IMR-90 (cell line): ENCODE measurements at places on chromosomes 16 and 17. TPM values are rescaled to one million over a fixed set of nuclear protein-coding genes. Genes with fewer than 3 reads are reported as not detected.

USP22 gene
- 250 and 319 TPM in 2 replicates for total RNA-seq

HOXB2 gene
- total RNA-seq: 2.7 and 3.1 TPM in 2 replicates

DNA sequence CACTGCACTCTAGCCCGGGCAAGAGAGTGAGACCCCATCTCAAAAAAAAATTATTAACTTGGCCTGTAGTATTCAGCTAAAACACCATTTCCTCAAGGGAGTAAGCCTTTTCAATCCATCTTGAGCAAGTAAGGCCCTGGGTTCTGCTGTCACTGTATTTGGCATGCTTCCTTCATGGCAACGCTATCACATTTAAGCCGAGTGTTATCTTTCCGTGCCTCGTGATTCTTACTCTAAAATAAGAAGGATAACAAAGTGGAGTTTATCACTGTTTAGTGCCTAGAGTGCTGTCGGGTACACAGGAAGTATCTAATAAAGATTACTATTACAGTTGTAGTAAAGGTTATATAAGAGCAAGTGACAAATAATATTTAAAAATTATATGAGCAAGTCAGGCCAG, 8.8 kb downstream of the VPS53 start:
- DNase-seq: no peak

DNA sequence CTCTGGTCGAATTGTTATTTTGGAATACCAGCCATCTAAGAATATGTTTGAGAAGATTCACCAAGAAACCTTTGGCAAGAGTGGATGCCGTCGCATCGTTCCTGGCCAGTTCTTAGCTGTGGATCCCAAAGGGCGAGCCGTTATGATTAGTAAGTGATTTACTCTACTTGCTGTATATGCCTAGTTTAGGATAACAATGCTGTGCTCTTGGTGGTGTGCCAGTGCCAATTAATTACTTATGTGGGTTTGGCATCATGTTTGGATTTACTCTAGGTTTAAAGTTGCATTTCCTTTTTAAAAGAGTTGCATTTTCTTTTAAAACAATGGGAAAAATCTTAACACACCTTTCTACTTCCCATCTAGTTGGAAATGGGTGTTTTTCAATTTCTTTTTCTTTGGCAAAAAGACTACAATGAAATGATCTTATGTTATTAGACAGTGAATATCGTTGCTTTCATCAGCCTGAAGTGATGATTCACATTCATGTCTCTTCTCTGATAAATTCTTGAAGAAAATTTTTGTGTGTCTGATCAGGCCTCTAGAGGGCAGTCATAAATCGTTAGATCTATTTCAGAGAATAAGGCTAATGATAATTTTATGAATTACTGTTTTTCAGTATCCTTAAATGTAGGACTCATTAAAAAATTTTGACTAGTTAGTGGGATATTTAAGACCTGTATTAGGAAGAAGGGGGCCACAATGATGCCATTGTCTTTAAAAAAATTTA, 5.6 kb downstream of the SF3B3 start:
- DNase-seq: peak; percentile 79

DNA sequence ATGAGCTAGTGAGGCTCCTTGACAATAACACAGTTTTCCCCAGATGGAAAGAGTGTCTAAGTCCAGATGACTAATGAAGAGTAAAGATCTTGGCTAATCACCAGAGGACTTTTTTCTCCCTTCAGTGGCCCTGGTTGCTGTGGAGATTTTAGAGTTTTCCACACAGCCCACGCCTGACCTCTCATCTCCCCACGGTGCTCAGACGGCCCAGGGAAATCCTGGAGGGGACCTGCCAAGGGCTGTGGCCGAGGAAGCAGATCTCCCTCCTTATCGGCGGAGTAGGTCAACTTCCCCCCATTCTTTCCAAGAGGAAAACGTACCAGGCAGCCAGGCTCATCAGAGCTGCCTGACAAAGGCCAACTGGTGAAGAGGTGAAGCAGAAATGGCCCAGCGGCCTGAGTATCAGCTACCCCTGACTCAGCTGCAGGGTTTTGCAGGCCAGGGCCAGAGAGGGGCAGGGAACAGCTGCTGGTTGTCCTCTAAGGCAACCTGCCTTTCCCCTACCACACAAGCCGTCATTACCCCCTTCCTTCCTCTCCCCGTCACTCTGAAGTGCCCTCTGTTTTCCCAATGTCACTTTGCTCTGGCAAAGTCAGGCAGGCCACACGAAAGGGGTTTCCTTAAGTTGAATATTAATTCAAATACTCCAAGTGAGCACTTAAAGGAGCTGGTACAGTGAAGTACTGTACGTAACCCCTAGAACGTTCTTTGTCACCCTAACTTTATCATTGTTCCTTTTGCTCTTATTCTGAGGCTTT, 140.2 kb upstream of the ADAMTS18 start:
- DNase-seq: no peak

GRCh38 chr17:79296243-79296642, 221.6 kb downstream of the ENGASE start:
- no peak for DNase-seq

- peak; percentile 70 for DNase-seq
Observed at GRCh38 chr17:44779211-44780025, 20.6 kb downstream of the ADAM11 start.

GRCh38 chr16:78216166-78216745, 116.8 kb downstream of the WWOX start:
- DNase-seq: no peak

- DNase-seq: no peak
Observed at GRCh38 chr16:77853161-77853560, 64.8 kb downstream of the VAT1L start.

- no peak for DNase-seq
Observed at GRCh38 chr17:13127921-13128602, 110.2 kb upstream of the ELAC2 start.

- DNase-seq: no peak
Observed at GRCh38 chr16:19940195-19940594, 55.5 kb upstream of the GPRC5B start.
